Naive thymus-derived CD4-positive, alpha-beta T cell (primary cell): ENCODE measurements at places on chromosomes 3 and 15. TPM values are rescaled to one million over a fixed set of nuclear protein-coding genes. Genes with fewer than 3 reads are reported as not detected.

Gene NTRK3
- 0.78 TPM for total RNA-seq

Gene RETNLB
- not detected for total RNA-seq

Gene MAP1A
- total RNA-seq, result 0.30 TPM

Gene IQCF5
- not detected in 2 replicates for total RNA-seq

Gene IL17RD
- total RNA-seq, result not detected

Gene SLC2A2
- not detected in 2 replicates for total RNA-seq

Gene SLC28A2
- total RNA-seq, result not detected

GRCh38 chr3:29283231-29284119 is 2.6 kb downstream of the RBMS3 start:
- H3K27me3 ChIP-seq, result no peaks in the 10 kb centered on the region
- H3K4me1 ChIP-seq, result no peaks in the 10 kb centered on the region
- no peak overlapping the region for H3K27ac ChIP-seq
- no peak for DNase-seq
- H3K4me3 ChIP-seq, result no peak overlapping the region
- no peaks in the 10 kb centered on the region for H3K36me3 ChIP-seq

GRCh38 chr3:132522353-132522752 is 74.7 kb upstream of the ACKR4 start:
- DNase-seq, result no peak
- no peaks in the 10 kb centered on the region for H3K36me3 ChIP-seq
- no peak overlapping the region for H3K27ac ChIP-seq
- no peaks in the 10 kb centered on the region for H3K4me1 ChIP-seq
- H3K27me3 ChIP-seq, result no peaks in the 10 kb centered on the region
- no peak overlapping the region for H3K4me3 ChIP-seq

DNA sequence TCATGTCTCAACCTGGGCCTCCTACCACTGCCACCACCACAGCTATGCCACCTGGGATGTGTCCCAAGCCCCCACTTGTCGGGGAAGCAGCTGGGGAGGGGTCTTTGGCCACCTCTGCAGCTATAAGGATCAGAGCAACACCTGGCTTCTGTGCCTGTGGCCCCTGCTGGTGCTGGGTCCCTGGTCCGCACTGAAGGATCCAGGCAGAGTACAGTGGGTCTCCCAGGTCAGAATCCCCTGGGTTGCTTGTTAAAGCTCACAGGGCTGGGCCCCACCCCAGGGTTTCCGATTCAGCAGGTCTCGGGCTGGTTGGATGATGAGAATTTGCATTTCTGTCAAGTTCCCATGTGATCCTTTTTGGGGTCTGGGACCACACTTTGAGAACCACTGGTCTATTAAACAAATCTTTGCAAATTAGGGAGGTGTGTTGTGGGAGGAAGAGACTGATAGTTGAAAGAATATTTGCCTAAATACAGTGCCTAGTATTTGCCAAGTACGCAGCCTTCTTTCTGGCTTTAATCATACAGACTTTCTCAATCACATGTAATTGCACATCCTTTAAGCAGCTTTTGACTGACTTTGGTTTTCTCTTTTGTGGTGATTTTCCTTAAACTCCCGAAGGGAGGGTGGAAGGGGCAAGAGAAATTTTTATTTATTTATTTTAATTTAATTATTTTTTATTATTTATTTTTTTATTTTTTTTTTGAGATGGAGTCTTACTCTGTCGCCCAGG is 127.3 kb downstream of the IGF1R start:
- no peaks in the 10 kb centered on the region for H3K27me3 ChIP-seq
- H3K4me1 ChIP-seq, result no peaks in the 10 kb centered on the region
- no peak for DNase-seq
- H3K4me3 ChIP-seq, result no peak overlapping the region
- H3K27ac ChIP-seq, result no peak overlapping the region

DNA sequence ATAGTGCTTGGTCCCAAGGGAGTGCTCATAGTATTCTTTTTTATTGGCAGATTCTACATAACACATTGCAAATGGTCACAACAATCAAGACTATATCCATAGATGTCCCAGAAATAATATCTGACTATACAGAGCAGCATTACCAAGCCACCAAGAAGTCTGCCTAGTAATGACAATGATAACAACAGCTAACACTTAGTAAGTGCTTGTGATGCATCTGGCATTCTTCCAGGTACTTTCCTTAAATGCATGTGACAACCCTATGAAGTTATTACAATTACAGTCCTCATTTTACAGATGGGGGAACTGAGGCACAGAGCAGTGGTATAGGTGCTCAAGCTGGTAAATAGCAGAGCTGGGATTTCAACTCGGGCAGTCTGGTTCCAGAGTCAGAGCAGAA is 49.6 kb upstream of the ICE2 start:
- no peak for DNase-seq
- no peak overlapping the region for H3K4me3 ChIP-seq
- H3K36me3 ChIP-seq, result peaks cover 4% of the 10 kb centered on the region
- peaks cover 19% of the 10 kb centered on the region for H3K4me1 ChIP-seq
- H3K27ac ChIP-seq, result peak overlapping the region; percentile 56

GRCh38 chr15:69972436-69972835 is 125.3 kb downstream of the TLE3 start:
- DNase-seq, result no peak
- no peaks in the 10 kb centered on the region for H3K4me1 ChIP-seq
- H3K4me3 ChIP-seq, result no peak overlapping the region
- no peak overlapping the region for H3K27ac ChIP-seq
- H3K27me3 ChIP-seq, result no peaks in the 10 kb centered on the region

- H3K27ac ChIP-seq, result no peak overlapping the region
- H3K36me3 ChIP-seq, result no peaks in the 10 kb centered on the region
- no peak for DNase-seq
- H3K27me3 ChIP-seq, result no peaks in the 10 kb centered on the region
Measured at GRCh38 chr15:59111251-59111650, 6.3 kb downstream of the CCNB2 start.

- no peak overlapping the region for H3K27ac ChIP-seq
- H3K27me3 ChIP-seq, result no peaks in the 10 kb centered on the region
- H3K36me3 ChIP-seq, result no peaks in the 10 kb centered on the region
- H3K4me3 ChIP-seq, result no peak overlapping the region
Measured at GRCh38 chr3:52851348-52851747, 16.5 kb upstream of the MUSTN1 start.

DNA sequence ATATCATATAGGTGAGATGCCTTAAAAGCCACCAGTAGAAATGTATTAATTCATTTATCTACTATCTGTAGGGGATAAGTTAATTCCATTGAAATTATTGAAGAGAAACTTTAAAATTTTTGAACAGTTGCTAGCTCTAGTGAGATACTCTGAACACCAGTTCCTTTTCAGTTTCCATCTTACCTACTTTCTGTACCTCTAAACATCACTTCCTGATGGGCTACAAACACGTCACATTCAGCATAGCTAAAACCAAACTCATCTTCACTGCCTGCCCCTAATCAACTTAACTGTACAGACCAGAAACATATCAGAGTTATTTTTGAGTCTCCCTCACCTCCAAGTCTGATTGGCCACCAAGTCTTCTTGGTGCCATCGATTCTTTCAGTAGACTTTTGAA is 88.9 kb downstream of the FEZF2 start:
- H3K4me1 ChIP-seq, result no peaks in the 10 kb centered on the region
- no peak overlapping the region for H3K27ac ChIP-seq
- H3K27me3 ChIP-seq, result no peaks in the 10 kb centered on the region

DNA sequence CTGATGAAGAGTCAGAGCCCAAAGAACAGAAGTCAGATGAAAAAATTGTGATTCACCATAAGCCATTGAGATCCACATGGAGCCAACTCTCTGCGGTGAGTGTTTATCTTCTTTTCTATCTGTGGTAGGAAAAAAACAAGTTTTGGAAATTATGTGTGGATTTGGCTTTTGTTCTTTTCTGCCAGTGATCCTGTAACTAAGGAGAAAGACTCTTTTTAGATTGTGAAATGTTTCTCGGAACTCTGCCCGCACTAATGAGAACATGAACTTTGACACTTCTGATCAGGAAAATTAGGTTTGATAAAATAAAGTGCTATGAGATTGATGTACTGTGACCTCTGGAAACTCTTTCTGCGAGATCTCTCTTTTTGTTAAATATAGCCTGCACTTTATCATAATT is 8.4 kb downstream of the ARHGEF26 start:
- no peaks in the 10 kb centered on the region for H3K27me3 ChIP-seq
- DNase-seq, result no peak
- no peak overlapping the region for H3K4me3 ChIP-seq
- H3K36me3 ChIP-seq, result no peaks in the 10 kb centered on the region

- H3K36me3 ChIP-seq, result no peaks in the 10 kb centered on the region
- peaks cover 7% of the 10 kb centered on the region for H3K4me1 ChIP-seq
- no peak for DNase-seq
- peak overlapping the region; percentile 40 for H3K27ac ChIP-seq
Measured at GRCh38 chr3:133805384-133805701, 272 bp upstream of the SRPRB start.

DNA sequence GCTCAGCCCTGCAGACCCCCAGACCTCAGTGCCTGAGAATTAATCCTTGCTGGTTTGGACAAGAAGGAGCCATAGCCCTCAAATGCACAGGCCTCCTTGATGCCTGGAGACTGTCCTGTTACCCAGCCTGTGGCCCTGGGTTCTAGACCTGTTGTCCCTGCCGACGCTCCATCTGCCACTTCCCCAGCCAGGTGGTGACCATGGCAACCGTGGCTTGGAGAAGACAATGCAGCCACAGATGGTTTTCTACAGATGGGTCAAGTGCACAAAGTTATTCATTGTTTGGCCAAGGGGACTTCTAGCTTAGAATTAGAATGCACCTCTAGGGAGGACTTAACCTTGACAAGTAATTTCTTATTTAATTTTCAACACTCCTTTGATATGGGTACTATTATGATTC is 297.1 kb downstream of the UACA start:
- no peak overlapping the region for H3K27ac ChIP-seq
- no peaks in the 10 kb centered on the region for H3K36me3 ChIP-seq
- no peaks in the 10 kb centered on the region for H3K4me1 ChIP-seq

GRCh38 chr15:38129531-38130204 is 123.0 kb upstream of the SPRED1 start:
- no peak overlapping the region for H3K4me3 ChIP-seq
- H3K36me3 ChIP-seq, result no peaks in the 10 kb centered on the region
- DNase-seq, result no peak
- H3K27me3 ChIP-seq, result no peaks in the 10 kb centered on the region

- no peaks in the 10 kb centered on the region for H3K4me1 ChIP-seq
- H3K27ac ChIP-seq, result no peak overlapping the region
- no peak overlapping the region for H3K4me3 ChIP-seq
- no peak for DNase-seq
Measured at GRCh38 chr3:16523778-16524177, 10.3 kb upstream of the RFTN1 start.

- no peaks in the 10 kb centered on the region for H3K36me3 ChIP-seq
- no peak overlapping the region for H3K4me3 ChIP-seq
- H3K27ac ChIP-seq, result no peak overlapping the region
- H3K27me3 ChIP-seq, result no peaks in the 10 kb centered on the region
- DNase-seq, result no peak
- peaks cover 28% of the 10 kb centered on the region for H3K4me1 ChIP-seq
Measured at GRCh38 chr15:56933410-56933809, 15.0 kb downstream of the TCF12 start.

GRCh38 chr3:157353652-157354051 is 83.0 kb upstream of the PTX3 start:
- H3K27ac ChIP-seq, result no peak overlapping the region
- H3K27me3 ChIP-seq, result no peaks in the 10 kb centered on the region
- DNase-seq, result no peak
- no peak overlapping the region for H3K4me3 ChIP-seq
- H3K4me1 ChIP-seq, result no peaks in the 10 kb centered on the region
